ENCODE measurements at places on chromosomes 16 and 17. TPM values are rescaled to one million over a fixed set of nuclear protein-coding genes. Genes with fewer than 3 reads are reported as not detected.

Gene BANP
- 58.6 TPM for total RNA-seq

Gene NUDT7
- 1.5 TPM for total RNA-seq

Gene FLCN
- total RNA-seq: 15.9 TPM

Gene MYH1
- not detected for total RNA-seq

Gene PRMT7
- 51.0 TPM for total RNA-seq

Gene ABCC11
- 0.08 TPM for total RNA-seq

Gene OR4D1
- 0.49 TPM for total RNA-seq

Gene PLLP
- 2.5 TPM for total RNA-seq

Gene TEKT3
- not detected for total RNA-seq

Gene CTRB2
- total RNA-seq: not detected

Gene HOXB13
- total RNA-seq: not detected

Gene TPSB2
- not detected for total RNA-seq

Gene ARHGAP44
- not detected for total RNA-seq

Gene CACNG1
- not detected for total RNA-seq

Gene SKAP1
- total RNA-seq: 92.0 TPM

Gene FOXN1
- not detected for total RNA-seq

Gene KRTAP4-4
- total RNA-seq: not detected

Gene ATXN2L
- 292 TPM for total RNA-seq

Gene KRTAP9-2
- total RNA-seq: not detected

Gene ENO3
- 20.5 TPM for total RNA-seq

Gene C17orf78
- not detected for total RNA-seq

Gene FASN
- total RNA-seq: 174 TPM

Gene BEAN1
- total RNA-seq: not detected

Gene PHKG2
- 25.2 TPM for total RNA-seq

Gene HAS3
- 3.4 TPM for total RNA-seq

Gene TMEM88
- total RNA-seq: 29.3 TPM

Gene CNTNAP1
- 4.5 TPM for total RNA-seq

Gene PMFBP1
- 1.6 TPM for total RNA-seq

Gene MRPS23
- 14.7 TPM for total RNA-seq

Gene KRTAP4-3
- not detected for total RNA-seq

Gene ARL5C
- total RNA-seq: not detected

Gene SDR42E1
- 4.5 TPM for total RNA-seq

Gene MFSD11
- 25.5 TPM for total RNA-seq

Gene HIRIP3
- total RNA-seq: 8.5 TPM

Gene CHAD
- total RNA-seq: not detected

Gene PGS1
- 40.9 TPM for total RNA-seq

Gene GCGR
- total RNA-seq: not detected

Gene ICAM2
- total RNA-seq: 50.6 TPM

Gene EXOC3L1
- total RNA-seq: not detected

Gene ZG16B
- total RNA-seq: not detected

Gene HSPB9
- not detected for total RNA-seq

Gene ABCC12
- total RNA-seq: not detected

Gene FAM20A
- not detected for total RNA-seq

Gene GNG13
- not detected for total RNA-seq

Gene C17orf67
- total RNA-seq: 4.3 TPM

Gene NPIPA3
- 1.6 TPM for total RNA-seq

Gene C16orf46
- total RNA-seq: 0.55 TPM

All from CD4-positive, alpha-beta T cell (primary cell).